ENCODE measurements at places on chromosomes 12 and 14.

- no peak for DNase-seq
Measured at GRCh38 chr12:27524839-27525753, 1.1 kb downstream of the PPFIBP1 start.

- DNase-seq, result no peak
Measured at GRCh38 chr12:115583591-115583990, 693.9 kb downstream of the MED13L start.

DNA sequence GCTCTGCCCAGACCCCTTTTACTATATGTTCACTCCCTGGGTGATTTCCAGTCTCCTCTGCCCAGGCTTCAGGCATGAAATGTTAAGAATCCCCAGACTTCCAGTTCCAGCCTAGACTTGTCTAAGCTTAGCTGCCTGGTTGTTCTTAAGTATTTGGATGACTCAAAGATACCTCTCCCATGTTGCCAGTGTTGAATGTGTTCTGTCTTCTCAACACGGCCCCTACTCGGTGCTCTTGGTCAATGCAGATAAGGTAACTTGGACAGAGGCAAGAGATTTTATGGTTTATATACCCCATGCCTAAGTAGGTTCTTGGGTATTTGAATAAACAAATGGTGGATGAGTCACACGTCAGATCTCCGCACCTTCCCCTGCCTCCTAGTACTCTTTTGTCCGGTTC is 13.6 kb downstream of the PIWIL1 start:
- DNase-seq, result no peak

GRCh38 chr14:29755311-29756018 is 172.2 kb downstream of the PRKD1 start:
- DNase-seq, result no peak

GRCh38 chr12:74286254-74286653 is 251.4 kb upstream of the ATXN7L3B start:
- DNase-seq, result peak; percentile 2

GRCh38 chr14:80956922-80957321 is 1.5 kb downstream of the TSHR start:
- DNase-seq, result peak; percentile 47

- DNase-seq, result no peak
Measured at GRCh38 chr14:104323551-104324175, 185.3 kb downstream of the KIF26A start.

- DNase-seq, result peak; percentile 21
Measured at GRCh38 chr14:105080161-105080560, 14.9 kb upstream of the GPR132 start.

DNA sequence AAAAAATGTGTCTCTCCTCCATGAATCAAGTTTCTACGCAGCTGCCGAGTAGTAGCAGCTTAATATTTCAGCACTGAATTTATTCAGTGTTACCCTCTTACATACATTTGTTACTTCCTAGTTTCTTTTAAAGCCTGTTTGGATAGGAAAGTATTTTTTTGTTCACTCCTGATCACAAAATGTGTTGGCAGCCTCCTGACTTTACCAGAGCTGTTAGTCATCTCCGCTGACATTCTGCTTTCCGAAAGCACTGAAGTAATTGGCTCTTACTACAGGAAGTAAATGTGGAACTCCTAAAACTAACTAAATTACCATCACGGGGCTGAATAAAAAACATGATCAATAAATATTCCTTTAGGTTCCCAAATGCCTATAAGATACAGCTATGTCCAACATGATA is 225.5 kb downstream of the EPS8 start:
- no peak for DNase-seq

DNA sequence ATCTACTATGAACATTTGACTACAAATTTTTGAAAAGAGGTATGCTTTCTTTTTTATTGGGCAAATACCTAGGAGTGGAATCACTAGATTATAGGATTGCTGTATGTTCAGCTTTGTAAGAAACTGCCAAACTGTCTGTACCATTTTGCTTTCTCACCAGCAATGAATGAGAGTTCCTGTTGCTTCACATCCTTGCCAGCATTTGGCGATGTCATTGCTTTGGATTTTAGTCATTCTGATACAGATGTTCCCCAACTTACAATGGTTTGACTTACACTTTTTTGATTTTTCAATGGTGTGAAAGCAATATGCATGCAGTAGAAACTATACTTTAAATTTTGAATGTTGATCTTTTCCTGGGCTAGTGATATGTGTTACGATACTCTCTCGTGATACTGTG is 328.7 kb downstream of the RAD51B start:
- no peak for DNase-seq

DNA sequence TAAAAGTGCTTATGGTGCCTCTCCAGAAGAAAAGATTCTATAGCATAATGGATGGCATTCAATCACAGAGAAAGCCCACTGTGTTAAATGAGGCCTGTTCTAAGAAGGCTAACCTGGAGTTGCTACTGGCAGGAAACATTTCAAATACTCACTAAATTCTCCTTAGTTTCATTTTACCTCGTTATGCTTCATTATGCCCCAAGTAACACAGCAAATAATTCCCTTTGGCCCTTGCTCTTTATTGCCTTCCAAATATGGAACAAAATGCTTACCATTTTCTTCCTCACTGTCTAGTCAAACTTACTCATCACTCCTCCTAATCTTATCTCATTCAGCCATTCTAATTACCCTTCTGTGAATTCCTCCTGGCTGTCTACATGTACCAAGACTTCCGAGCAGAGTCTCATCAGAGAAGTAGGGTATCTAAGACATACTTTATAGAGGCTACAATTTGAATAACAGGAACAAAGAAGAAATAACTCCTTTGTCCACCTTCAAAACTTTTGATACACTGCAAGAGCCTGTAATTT is 292.1 kb upstream of the CLEC14A start:
- no peak for DNase-seq

DNA sequence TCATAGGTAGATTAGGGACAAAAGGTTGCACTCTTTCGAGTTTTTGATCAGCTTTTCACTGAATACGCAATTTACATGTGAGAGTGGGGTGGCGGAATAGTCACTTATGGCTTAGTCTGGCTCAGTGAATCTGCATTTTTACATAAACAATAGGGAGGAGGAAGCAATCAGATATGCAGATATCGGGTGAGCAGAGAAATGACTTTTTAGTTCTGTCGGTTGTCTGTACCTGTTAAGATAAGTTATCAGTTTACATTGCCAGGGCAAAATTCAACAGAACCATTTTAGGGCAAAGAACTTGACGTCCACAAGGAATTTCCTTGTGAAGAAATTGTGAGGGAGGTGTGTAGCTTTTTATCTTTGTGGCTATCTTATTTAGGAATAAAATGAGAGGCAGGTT is 15.4 kb upstream of the EGLN3 start:
- no peak for DNase-seq

GRCh38 chr12:77433799-77434198 is 368.4 kb upstream of the E2F7 start:
- DNase-seq, result no peak

GRCh38 chr14:96925422-96925821 is 128.2 kb downstream of the VRK1 start:
- no peak for DNase-seq

DNA sequence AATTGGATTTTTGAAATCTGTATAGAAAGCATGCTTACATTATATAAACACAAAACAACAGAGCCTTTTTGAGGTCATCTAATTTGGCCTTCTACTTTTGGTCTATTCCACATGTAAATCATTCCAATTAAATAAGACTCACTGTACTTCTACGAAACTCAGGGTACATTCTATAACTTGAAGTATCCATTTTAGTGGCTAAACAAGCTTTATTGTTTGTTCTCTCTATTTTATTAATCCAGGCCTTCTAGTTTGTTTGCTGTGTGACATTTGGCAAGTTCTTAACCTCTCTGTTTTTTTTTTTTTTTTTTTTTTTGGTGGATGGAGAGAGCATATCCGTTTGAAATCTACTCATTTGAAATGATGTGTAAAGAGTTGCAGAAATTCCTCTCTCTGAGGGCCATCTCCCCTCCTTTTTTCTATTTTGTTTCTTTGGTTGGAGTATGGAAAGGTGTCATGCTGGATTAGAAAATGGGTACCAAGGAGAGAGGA is 58.1 kb upstream of the C12orf71 start:
- no peak for DNase-seq

- DNase-seq, result no peak
Measured at GRCh38 chr12:94670075-94670474, 19.7 kb upstream of the TMCC3 start.

GRCh38 chr12:109625131-109625559 is 51.6 kb downstream of the MVK start:
- DNase-seq, result no peak

DNA sequence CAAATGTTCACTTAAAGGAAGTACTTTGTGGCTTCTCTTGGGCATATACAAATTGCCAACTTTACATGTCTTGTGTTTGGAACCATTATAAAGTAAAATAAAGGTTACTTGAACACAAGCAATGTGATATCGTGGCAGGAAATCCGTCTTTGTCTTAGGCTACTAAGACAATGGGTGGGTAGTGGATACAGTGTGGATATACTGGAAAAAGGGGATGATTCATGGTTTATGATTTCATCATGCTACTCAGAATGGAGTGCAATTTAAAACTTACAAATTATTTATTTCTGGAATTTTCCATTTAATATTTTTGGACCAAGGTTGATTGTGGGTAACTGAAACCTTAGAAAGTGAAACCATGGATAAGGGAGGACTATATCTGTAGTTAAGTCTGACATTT is 48.4 kb downstream of the MYRFL start:
- no peak for DNase-seq

- DNase-seq, result no peak
Measured at GRCh38 chr14:35300228-35300627, 8.0 kb downstream of the PSMA6 start.

DNA sequence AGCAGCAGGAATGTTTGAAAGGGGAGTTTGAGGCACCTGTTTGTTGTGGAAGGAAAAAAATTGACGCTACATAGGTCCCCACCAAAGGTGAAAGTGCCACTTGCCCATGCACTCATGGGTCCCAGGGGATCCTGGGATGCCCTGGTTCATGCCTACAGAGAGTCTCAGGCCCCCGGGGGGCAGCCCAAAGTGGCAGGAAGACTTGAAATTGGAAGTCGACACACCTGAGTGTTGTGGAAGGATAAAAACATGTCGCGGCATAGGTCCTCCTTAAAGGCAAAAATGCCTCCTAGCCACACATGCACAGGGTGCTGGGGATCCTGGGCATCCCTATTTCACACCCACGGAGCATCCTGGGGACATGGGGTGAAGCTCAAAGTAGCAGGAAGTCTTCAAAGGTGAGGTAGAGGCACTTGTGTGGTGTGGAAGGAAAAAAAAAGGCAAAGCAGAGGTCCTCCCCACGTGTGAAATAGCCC is 576.1 kb downstream of the ALG10 start:
- DNase-seq, result no peak

- DNase-seq, result no peak
Measured at GRCh38 chr12:93379981-93380361, 2.2 kb downstream of the NUDT4 start.

DNA sequence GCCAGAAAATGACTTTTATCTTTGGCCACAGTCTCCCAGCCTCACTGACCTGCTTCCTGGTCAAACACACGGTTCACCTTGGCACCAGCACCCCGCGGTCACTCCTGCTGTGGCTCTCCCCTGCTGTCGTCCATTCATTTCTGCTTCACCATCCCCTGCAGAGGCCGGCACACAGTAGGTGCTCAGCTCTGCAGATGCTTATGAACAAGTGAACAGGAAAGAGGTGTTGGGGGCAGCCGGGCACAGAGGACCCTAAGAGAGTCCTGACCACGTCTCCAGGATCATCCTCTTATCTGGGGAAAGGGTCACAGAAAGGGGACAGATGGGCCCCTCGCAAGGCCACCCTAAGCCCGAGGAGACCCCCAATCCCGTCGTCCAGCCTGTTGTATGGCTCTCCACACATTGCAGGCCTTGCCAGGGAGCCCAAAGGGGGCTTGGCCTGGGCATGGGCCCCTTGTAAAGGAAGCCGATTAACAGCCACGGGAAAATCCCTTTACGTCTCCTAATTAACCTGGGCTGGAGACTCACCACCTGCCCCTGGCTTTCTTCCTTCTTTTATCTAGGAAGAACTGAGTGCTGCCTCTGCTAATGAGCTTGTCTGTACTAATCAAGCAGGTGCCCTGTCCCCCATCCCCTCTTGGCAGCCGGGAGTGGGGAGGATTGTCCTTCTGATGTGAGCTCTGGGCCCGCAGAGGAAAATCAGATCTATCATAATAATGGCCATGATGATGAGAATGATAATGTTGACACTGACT is 119.2 kb downstream of the AACS start:
- DNase-seq, result peak; percentile 59

DNA sequence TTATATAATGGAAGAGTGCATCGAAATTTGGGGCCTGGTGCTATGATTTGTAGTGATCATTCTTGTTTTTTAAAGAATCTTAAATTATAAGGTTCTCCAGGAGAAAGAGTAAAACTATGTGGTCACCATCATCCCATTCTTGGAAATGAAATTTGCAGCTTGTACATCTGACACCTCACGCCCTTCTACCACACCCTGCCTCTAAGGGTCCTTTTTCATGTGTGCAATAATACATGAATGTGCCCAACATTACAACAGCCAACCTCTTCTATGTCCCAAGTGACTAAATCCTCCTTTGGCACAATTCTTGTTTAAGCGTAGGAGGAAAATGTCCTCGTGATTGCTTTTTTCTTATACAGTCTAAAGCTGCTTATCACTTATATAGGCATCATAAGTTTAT is 636.5 kb upstream of the NOVA1 start:
- no peak for DNase-seq

DNA sequence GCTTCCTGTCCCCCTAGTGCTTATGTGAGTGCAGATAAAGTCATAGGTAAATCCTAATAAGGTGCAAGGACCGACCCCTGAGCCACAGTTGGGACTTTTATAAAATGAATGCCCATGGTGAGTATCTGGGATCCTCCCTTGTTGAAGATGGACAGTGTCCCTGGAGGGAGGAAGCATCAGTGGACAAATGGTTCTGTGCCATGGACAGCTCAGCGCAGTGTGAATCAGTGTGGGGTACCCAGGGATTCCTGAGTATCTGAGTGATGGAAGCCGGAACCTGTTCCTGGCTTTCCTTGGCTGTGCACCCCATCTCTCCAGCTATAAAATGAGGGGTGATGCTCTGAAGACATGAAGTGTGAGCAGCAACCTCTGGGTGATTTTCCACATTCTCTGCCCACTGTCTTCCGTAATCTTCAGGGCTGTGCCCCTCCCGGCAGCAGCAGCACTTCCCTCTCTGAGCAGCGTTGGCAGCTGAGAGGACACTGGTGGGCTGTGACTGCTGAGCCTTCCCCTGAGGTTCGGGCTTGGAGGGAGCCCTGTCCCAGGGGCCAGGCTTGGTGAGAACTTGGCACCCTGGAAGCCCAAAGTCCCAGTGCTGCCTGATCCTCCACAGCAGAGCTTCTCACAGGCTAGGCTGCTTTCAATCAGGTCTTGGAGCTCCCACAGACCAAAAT is 25.0 kb downstream of the VCPKMT start:
- no peak for DNase-seq

All from NCI-H524 (cell line).